ENCODE measurements at places on chromosomes 6 and 20. TPM values are rescaled to one million over a fixed set of nuclear protein-coding genes. Genes with fewer than 3 reads are reported as not detected.

Gene RSPO3
- polyA plus RNA-seq = 69.2 TPM

Gene HEY2
- 0.77 TPM for polyA plus RNA-seq

Gene C20orf202
- polyA plus RNA-seq = 3.3 TPM

Gene COX7A2
- 3,025 TPM for polyA plus RNA-seq

Data from Purkinje cell (primary cell).